8988T (cell line): ENCODE measurements at places on chromosomes 5 and 9.

DNA sequence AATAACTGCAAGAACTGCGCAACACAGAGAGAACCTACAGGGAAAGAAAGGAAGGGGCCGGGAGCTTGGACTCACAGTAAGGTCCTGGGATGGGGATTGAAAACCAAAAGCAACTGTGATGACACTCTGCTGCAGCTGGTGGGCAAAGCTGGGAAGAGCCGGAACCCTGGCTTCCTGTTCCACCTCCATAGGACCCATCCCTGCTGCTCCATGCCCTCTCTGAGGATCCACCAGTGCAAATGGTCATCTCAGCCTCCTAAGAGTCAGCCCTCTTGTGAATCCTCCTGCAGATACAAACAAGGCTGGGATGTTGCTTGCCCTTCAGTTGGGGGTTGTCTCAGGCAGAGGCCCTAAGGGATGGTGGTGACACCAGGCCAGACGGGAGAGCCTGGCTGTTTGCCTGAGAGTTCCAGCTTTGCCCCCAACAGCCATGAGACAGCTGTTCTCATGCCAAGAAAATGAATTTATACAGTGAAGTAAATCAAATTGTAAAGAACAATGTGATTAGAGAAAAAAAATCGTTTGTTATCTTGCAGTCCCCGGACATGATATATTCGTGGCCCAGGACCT is 90.8 kb downstream of the TENT4A start:
- DNase-seq, result no peak

- DNase-seq, result no peak
These were observed 591.7 kb downstream of the CSNK1G3 start for GRCh38 chr5:124103671-124104070.

DNA sequence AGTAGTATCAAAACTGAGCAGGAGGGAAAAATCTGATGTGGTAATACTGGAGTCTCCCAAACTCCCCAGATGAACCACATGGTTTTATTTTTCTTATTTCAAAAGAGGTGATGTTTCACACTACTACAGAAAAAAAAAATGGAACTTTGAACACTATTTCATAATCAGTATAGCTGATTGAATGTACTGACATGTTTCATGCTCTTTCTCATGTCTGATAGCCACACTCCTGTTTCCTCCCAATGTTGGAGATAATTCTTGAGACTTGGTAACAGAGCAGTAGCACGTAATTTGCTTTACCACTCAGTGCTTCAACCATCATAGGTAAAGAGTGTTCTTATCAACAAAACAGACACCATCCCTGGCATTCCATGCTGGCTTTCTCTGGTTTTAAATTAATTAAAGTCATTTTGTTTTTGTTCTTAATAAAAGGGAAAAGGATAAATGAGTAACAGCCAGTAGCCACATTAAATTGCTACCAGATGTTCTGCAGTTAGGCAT is 85.2 kb downstream of the MUSK start:
- DNase-seq, result no peak

- DNase-seq, result no peak
These were observed 53.9 kb downstream of the CSNK1A1 start for GRCh38 chr5:149497357-149497756.

GRCh38 chr9:91418215-91418610 is 5.4 kb downstream of the NFIL3 start:
- no peak for DNase-seq
